ENCODE measurements at places on chromosomes 16 and 17.

DNA sequence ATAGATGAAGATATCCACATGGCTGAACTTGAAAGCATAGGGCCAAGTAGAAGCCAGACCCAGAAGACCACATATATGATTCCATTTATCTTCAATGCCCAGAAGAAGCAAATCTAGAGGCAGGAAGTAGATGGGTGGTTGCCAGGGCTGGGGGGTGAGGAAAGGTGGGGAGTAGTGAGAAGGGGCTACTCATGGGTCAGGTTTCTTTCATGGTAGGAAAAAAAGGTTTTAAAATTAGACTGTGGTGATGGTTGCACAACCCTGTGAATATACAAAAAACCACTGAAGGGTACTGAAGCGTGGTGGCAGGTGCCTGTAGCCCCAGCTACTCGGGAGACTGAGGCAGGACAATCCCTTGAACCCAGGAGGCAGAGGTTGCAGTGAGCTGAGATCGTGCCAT is 5.4 kb downstream of the CD2BP2 start:
- no peak for DNase-seq

DNA sequence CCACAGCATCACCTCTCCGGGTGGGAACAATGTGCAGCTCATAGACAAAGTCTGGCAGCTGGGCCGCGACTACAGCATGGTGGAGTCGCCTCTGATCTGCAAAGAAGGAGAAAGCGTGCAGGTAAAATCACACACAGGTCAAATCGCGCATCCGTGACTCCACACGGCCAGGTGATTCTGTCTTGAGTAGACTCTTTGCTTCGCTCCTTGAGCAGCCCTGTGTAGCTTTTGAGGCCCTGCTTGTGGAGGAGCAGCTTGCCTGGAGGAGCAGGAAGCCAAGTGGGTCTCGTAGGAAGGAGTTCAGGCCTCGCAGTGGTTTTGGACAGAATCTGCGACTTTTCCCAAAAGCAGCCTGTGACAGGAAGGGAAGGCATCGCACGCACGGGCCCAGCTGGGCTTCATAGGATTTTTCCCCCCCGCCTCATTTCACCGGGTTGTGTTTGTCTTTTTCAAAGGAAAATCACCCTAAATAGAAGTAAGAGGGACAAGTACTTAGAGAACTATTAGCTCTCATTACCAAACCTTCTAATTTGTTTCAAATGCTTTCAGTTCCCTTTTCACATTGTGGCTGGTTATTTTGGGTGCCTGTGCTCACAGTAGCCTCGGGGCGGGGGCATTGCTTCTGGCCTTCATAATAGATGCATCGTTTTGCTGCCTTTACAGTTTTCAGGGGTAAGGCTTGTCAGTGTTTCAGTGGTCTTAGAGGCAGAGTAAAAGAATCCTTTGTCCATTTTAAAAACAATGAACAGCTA is 71.5 kb downstream of the SEC14L1 start:
- DNase-seq = no peak

- DNase-seq = no peak
Observed at GRCh38 chr16:2208772-2209171, 1.9 kb downstream of the BRICD5 start.

- DNase-seq = no peak
Observed at GRCh38 chr16:57502048-57502775, 15.9 kb upstream of the DOK4 start.

GRCh38 chr17:33873201-33873617 is 381.9 kb upstream of the CCL2 start:
- DNase-seq = no peak

GRCh38 chr16:82470016-82470415 is 156.8 kb upstream of the CDH13 start:
- no peak for DNase-seq

DNA sequence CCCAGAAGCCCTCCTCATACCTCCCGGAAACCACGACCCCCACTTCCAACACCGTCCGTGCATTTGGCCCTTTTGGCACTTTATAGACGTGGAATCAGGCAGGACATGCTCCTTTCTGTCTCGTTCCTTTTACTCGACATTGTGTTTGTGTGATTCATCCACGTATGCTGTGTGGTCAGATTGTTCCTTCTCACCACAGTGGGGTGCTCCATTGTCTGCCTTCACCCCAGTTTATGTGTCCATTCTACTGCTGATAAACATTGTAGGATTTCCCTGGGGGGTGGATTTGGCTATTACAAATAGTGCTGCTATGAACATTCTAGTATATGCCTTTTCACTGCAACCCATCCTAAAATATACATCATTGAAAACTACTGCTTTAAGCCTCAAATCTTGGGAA is 28.9 kb upstream of the RPH3AL start:
- DNase-seq = no peak
